ENCODE measurements at places on chromosomes 12 and 14. TPM values are rescaled to one million over a fixed set of nuclear protein-coding genes. Genes with fewer than 3 reads are reported as not detected.
A peak's percentile ranks its signal among the peaks of the same experiment; 100 is the strongest.

The ACVR1B gene
- total RNA-seq, result 20.5 TPM

- no peak overlapping the region for H3K4me3 ChIP-seq
- no peaks in the 10 kb centered on the region for H3K36me3 ChIP-seq
- no peaks in the 10 kb centered on the region for H3K27me3 ChIP-seq
- no peak for DNase-seq
- H3K27ac ChIP-seq, result no peak overlapping the region
- no peaks in the 10 kb centered on the region for H3K4me1 ChIP-seq
Measured at GRCh38 chr12:21289698-21290097, 45.0 kb downstream of the SLCO1A2 start.

The RNASE1 gene
- 103 TPM for total RNA-seq

The EFCAB11 gene
- 8.8 TPM for total RNA-seq

DNA sequence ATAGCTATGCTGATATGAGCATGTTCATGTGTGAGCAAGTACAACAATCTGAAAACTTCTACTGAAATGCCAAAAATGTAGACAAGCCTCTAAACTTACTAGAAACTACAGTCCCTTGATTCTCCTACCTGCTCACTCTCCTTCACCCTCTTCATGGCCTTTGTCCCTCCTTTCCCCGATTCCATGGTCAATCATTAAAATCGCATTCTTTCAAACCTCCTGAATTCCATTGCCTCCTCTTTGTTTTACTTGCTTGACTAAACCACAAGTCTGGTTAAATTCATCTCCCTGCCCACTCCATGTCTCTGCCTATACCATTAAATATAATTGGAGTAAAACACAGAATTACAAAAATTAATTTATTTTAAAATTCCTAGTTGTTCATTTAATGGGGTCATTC is 33.0 kb upstream of the SSTR1 start:
- no peak for DNase-seq
- no peaks in the 10 kb centered on the region for H3K36me3 ChIP-seq
- H3K27me3 ChIP-seq, result no peaks in the 10 kb centered on the region
- no peaks in the 10 kb centered on the region for H3K4me1 ChIP-seq
- no peak overlapping the region for H3K4me3 ChIP-seq
- no peak overlapping the region for H3K27ac ChIP-seq

- no peak overlapping the region for H3K27ac ChIP-seq
- no peak overlapping the region for H3K4me3 ChIP-seq
- no peak for DNase-seq
- peaks cover 11% of the 10 kb centered on the region for H3K27me3 ChIP-seq
Measured at GRCh38 chr14:101077481-101078074, 174.1 kb upstream of the RTL1 start.

The PTCSC3 gene
- not detected for total RNA-seq

The TCL1B gene
- total RNA-seq, result 0.06 TPM

DNA sequence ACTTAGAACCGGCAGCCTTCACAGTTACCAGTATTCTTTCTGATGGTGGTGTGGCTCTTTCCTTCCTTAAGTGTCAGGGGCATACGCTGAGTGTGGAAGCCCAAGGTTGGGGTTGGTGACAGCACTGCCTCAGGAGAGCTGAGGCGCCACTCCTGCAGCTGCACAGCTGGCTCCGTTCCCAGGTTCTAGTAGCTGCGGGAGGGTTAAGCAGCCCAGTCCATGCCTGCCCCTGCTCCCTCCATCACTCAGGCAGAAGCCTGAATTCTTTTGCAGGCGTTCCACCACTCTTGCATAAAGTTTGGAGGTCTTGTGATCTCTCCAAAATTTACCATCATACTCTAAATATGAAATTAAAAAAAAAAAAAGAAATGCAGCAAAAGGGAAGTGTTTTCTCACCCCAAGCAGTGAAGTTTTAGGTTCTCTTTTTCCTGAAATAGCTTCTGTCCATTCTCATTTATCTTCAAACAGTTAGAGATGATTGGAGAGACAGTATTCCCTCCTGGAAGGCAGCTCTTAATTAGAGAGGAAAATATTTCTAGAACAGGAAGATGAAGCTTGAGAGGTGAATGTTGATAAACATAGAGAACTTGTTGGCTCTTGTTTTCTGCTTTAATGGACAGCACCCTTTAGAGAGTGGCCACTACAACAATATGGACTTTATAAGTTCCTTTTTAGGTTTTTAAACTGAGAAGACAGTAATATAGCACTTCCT is 136.1 kb downstream of the FGD4 start:
- no peak overlapping the region for H3K4me3 ChIP-seq
- peak; percentile 82 for DNase-seq
- peak overlapping the region; percentile 70 for H3K27ac ChIP-seq
- no peaks in the 10 kb centered on the region for H3K27me3 ChIP-seq
- peaks cover 37% of the 10 kb centered on the region for H3K4me1 ChIP-seq

The CLEC2B gene
- total RNA-seq, result 10.1 TPM

- DNase-seq, result no peak
- no peak overlapping the region for H3K4me3 ChIP-seq
- no peaks in the 10 kb centered on the region for H3K36me3 ChIP-seq
- no peaks in the 10 kb centered on the region for H3K4me1 ChIP-seq
- H3K27me3 ChIP-seq, result no peaks in the 10 kb centered on the region
- no peak overlapping the region for H3K27ac ChIP-seq
Measured at GRCh38 chr14:32818581-32818980, 120.1 kb upstream of the NPAS3 start.

DNA sequence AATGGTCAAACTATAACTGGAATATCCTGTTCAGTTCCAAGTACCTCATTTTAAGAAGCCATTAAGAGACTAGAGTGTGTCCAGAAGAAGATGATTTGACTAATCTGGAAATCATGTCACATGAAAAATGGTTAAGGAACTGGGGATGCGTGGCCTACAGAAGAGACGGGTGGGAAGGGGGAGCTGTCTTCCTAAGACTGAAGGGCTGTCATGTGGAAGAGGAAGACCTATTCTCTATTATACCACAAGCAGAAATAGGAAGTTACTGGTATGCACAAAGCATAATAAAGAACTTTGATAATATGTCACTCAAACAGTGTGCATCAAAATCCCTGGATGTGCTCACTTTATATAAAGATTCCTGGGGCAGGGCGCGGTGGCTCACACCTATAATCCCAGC is 50.3 kb downstream of the HECTD4 start:
- H3K27me3 ChIP-seq, result no peaks in the 10 kb centered on the region
- H3K4me3 ChIP-seq, result no peak overlapping the region
- H3K27ac ChIP-seq, result no peak overlapping the region
- no peaks in the 10 kb centered on the region for H3K4me1 ChIP-seq
- DNase-seq, result no peak

The ARHGEF25 gene
- 7.4 TPM for total RNA-seq

- no peaks in the 10 kb centered on the region for H3K27me3 ChIP-seq
- H3K4me1 ChIP-seq, result no peaks in the 10 kb centered on the region
- no peak for DNase-seq
Measured at GRCh38 chr14:65750906-65751305, 338.4 kb downstream of the FUT8 start.

The P2RX2 gene
- total RNA-seq, result not detected

DNA sequence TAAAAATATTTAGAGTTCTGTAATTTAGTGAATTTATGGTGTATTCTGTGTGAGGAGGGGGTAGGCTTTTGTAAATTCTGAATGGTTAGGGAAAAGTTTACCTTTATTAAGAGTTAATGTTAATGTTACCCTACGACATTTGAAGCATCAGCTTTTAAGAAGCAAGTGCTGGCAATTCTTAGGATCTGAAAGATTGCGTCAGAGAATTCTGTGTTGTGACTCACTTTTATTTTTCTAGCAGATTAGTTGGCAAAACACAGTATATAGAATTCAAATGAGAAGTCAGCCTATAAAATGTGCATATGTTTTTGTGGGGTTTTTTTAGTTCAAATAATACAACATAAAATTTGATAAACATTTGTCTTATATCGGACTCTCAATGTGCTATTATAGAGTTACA is 97.6 kb downstream of the RAD52 start:
- no peak overlapping the region for H3K4me3 ChIP-seq
- H3K36me3 ChIP-seq, result no peaks in the 10 kb centered on the region
- no peak overlapping the region for H3K27ac ChIP-seq
- peaks cover 16% of the 10 kb centered on the region for H3K4me1 ChIP-seq
- H3K27me3 ChIP-seq, result no peaks in the 10 kb centered on the region

GRCh38 chr12:452667-453210 is 7.0 kb upstream of the B4GALNT3 start:
- peaks cover 5% of the 10 kb centered on the region for H3K4me1 ChIP-seq
- H3K4me3 ChIP-seq, result no peak overlapping the region
- H3K27me3 ChIP-seq, result no peaks in the 10 kb centered on the region
- no peaks in the 10 kb centered on the region for H3K36me3 ChIP-seq

GRCh38 chr14:30710876-30711275 is 88.8 kb downstream of the SCFD1 start:
- H3K27me3 ChIP-seq, result no peaks in the 10 kb centered on the region
- no peak overlapping the region for H3K4me3 ChIP-seq
- no peaks in the 10 kb centered on the region for H3K4me1 ChIP-seq
- DNase-seq, result no peak
- H3K27ac ChIP-seq, result no peak overlapping the region
- no peaks in the 10 kb centered on the region for H3K36me3 ChIP-seq

DNA sequence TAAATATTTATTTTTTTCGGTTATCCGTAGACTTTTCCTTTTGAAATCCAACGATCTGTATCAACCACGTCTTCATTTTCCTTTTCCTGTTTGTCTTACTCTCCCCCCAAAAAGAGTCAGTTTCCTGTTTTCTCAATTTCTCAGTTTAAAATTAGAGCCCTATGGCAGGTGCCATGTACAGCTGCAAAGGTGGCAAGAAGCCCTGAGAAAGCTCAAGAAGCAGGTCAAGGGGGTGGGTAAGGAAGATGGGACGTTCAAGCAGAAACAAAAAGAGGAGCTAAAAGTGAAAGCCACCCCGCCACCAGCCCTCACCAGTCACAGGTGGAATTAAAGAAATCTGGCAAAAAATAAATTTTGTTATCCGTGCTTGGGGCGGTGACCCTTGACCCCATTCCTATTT is 26.7 kb downstream of the SLC35E3 start:
- no peak overlapping the region for H3K4me3 ChIP-seq
- no peaks in the 10 kb centered on the region for H3K4me1 ChIP-seq
- no peak for DNase-seq
- H3K27me3 ChIP-seq, result no peaks in the 10 kb centered on the region
- no peaks in the 10 kb centered on the region for H3K36me3 ChIP-seq
- H3K27ac ChIP-seq, result no peak overlapping the region

The KLRF1 gene
- not detected for total RNA-seq

The KRT82 gene
- total RNA-seq, result not detected

The DRAM1 gene
- total RNA-seq, result 46.4 TPM

DNA sequence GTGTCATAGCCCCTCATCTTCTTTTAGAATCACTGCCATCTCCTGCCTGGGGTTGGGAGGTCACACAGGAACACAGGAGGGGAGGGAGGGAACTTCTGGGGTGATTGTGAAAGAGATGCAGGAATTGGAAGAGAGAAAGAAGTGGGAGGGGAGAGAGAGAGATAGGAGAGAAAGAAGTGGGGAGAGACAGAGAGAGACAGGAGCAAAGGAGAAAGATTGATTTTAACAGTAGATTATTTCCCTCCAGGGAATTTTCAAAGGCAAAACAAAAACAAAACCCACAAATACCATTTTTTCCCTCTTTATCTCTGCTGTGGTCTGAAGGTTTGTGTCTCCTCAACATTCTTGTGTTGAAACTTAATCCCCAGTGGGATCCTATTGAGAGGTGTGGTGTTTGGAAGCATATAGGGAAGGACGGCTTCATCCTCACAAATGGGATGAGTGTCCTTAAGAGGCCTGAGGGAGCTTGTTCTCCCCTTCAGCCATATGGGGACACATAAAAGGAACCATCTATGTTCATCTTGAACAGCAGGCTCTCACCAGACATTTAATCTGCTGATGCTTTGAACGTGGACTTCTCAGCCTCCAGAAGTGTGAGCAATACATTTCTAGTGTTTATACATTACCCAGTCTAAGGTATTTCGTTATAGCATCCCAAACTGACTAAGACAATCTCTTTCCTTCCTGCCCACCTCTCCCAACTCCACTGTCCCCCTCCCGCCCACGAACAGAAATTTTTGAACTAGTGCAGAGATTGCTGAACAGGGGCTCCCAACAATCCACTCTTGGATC is 134.9 kb upstream of the MAX start:
- H3K36me3 ChIP-seq, result no peaks in the 10 kb centered on the region
- DNase-seq, result peak; percentile 26
- H3K4me1 ChIP-seq, result peaks cover 3% of the 10 kb centered on the region
- no peak overlapping the region for H3K27ac ChIP-seq
- H3K4me3 ChIP-seq, result no peak overlapping the region

DNA sequence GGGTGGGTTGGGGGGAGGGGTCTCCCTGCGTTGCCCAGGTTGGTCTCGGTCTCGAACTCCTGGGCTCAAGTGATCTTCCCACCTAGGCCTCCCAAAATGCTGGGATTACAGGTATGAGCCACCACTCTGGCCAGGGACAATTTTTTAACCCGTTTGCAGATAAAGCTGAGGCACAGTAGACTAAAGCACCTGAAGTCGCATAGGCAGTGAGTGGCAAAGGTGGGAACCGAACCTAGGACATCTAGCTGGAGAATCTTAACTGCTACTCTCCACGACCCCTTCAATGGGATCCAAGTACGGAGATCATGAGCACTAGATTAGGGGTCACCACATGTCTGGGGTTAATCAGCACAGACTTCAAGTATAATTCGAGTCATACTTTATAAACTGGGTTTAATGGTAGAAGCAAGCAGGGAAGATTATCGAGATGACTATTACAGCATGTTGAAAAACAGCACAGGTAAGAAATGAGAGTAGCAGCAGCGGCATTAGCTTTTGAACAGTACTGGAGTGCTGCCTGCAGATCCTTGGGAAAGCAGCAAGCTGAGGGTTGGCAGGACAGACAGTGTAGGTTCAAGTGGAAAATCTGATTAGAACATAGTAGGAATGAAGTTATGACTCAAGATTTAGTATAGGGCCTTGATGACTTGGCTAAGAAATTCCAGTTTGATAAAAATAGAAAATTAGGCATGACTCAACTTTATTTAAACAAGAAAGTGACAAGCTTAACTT is 23.9 kb downstream of the NID2 start:
- H3K36me3 ChIP-seq, result no peaks in the 10 kb centered on the region
- no peaks in the 10 kb centered on the region for H3K27me3 ChIP-seq
- no peaks in the 10 kb centered on the region for H3K4me1 ChIP-seq
- no peak overlapping the region for H3K27ac ChIP-seq
- DNase-seq, result no peak
- H3K4me3 ChIP-seq, result no peak overlapping the region

GRCh38 chr12:98370976-98371375 is 144.4 kb upstream of the TMPO start:
- H3K4me3 ChIP-seq, result no peak overlapping the region
- no peaks in the 10 kb centered on the region for H3K27me3 ChIP-seq
- H3K4me1 ChIP-seq, result no peaks in the 10 kb centered on the region
- DNase-seq, result no peak
- no peaks in the 10 kb centered on the region for H3K36me3 ChIP-seq

DNA sequence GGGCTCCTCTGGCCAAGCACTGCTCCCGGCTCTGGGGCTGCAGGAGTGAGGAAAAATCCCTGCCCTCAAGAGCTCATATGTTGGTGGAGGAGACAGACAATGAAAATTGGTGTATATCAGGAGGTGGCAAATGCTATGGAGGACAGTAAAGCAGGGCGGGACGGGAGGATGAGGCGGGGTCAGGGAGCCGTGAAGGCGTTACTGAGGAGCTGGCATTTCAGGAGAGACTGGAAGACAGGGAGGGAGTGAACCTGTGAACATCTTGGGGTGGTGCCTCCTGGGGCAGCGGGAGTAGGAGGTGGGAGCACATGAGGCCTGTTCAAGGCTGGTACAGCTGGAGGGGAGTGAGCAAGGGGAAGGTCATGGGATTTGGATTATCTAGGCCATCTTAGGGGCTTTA is 26.6 kb downstream of the TSPAN9 start:
- peaks cover 36% of the 10 kb centered on the region for H3K4me1 ChIP-seq
- no peak for DNase-seq
- H3K27ac ChIP-seq, result no peak overlapping the region
- no peak overlapping the region for H3K4me3 ChIP-seq

The KLRD1 gene
- total RNA-seq, result 1.1 TPM

The MYH6 gene
- under 0.01 TPM for total RNA-seq
